ENCODE measurements at places on chromosomes 7 and 10.

- DNase-seq = no peak
Measured at GRCh38 chr10:86678999-86679792, 10.9 kb downstream of the LDB3 start.

- no peak for DNase-seq
Measured at GRCh38 chr10:132872658-132873057, 69.7 kb downstream of the CFAP46 start.

- DNase-seq = no peak
Measured at GRCh38 chr10:500876-501275, 188.6 kb downstream of the DIP2C start.

GRCh38 chr7:102424129-102424551, 9.2 kb upstream of the ORAI2 start:
- DNase-seq = no peak

GRCh38 chr7:117219485-117219884, 103.4 kb downstream of the WNT2 start:
- DNase-seq = no peak

- DNase-seq = no peak
Measured at GRCh38 chr10:131363416-131363815, 51.9 kb upstream of the TCERG1L start.

DNA sequence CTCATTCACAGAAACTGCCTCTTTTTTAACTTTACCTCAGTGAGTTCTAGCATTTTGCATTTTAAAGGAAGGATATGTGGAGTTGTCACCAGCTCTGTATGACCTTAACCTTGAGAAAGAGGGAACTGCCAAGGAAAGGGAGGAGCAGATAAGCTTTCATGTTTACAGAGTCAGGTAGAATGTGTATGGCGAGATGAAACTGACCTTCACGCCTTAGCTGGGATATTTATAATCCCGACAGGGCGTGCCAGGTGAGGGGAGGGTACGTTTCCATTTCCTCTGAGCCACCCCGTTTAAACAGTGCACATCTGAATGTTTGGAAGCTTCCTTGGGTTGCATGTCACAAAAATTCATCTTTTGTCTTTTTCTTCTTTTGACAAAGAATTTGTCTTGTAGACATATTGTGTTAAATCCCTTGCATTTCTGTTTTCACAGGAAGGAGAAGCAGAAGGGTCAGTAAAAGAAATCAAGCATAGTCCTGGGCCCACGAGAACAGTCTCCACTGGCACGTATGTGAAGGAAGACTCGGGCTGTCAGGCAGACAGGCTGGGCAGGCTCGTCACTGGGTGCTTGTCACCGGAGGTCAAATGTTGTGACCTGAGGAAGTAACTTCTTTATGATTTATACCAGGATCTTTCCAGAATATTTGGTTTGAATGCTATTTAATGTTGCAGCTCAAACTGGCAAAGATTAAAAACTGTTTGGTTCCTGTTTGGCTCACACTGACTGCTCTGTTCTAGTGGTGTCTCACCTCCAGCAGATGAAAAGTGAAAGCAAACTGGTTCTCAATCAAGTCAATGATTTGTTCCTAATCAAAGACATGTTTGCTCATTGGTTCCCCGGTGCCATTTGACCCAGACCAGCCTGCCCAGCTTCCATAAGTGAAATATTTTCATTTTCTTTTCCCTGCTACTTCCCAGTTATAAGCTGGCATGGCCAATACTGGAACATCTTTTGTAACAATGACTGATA, 16.2 kb downstream of the OPTN start:
- DNase-seq = peak; percentile 57

- no peak for DNase-seq
Measured at GRCh38 chr7:47506382-47507339, 75.2 kb downstream of the TNS3 start.

GRCh38 chr7:27187475-27188385, 2.7 kb upstream of the HOXA11 start:
- no peak for DNase-seq

GRCh38 chr7:69622014-69622835, 23.9 kb downstream of the AUTS2 start:
- DNase-seq = no peak

DNA sequence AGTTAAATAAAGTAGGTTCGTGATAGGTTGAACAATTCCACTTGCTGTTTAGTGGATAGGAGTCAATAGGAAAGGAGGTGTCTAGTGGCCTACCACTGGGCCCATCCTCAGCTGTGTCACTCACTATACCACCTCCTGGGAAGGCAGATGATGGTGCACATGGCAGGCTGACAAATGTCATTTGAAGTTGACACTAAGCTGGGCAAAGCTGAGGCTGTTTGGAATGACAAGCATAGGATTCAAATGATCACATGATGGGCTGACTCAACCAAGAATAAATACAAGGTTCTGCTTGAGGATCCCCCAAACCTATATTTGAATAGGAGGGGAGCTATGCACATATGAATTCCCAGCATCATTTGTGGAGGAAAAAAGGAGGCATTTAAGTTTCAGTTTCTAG, 489.8 kb downstream of the RPS24 start:
- no peak for DNase-seq

DNA sequence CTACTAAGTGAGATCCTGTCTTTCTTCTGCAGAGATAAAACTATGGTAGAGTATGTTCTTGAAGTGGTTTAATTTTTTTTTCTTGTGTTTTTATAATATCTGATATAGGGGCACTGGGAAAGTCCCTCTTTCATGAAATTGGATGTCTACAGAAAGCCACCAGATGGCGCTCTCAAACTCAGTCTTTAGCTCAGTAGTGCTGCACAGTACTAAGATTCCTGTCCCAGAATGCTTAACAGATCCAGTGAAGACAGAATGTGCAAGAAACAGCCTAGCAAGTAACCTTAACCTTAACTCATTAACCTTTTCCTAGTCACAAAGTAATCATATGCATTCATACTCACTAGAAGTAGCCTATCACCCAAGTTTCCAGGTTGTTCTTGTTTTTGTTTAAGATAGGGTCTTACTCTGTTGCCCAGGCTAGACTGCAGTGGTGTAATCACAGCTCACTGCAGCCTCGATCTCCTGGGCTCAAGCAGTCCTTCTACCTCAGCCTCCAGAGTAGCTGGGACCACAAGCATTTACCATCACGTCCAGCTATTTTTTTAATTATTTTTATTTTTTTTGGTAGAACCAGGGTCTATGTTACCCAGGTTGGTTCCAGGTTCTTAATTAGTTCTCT, 56.7 kb downstream of the IDE start:
- DNase-seq = peak; percentile 82

GRCh38 chr10:76353237-76353851, 921.9 kb downstream of the LRMDA start:
- no peak for DNase-seq

- peak; percentile 25 for DNase-seq
Measured at GRCh38 chr7:2953588-2954407, 89.9 kb downstream of the CARD11 start.

GRCh38 chr10:86374664-86375063, 8.1 kb upstream of the GRID1 start:
- no peak for DNase-seq
